Adipocyte (in vitro differentiated cells): ENCODE measurements at places on chromosomes 7 and 10.

DNA sequence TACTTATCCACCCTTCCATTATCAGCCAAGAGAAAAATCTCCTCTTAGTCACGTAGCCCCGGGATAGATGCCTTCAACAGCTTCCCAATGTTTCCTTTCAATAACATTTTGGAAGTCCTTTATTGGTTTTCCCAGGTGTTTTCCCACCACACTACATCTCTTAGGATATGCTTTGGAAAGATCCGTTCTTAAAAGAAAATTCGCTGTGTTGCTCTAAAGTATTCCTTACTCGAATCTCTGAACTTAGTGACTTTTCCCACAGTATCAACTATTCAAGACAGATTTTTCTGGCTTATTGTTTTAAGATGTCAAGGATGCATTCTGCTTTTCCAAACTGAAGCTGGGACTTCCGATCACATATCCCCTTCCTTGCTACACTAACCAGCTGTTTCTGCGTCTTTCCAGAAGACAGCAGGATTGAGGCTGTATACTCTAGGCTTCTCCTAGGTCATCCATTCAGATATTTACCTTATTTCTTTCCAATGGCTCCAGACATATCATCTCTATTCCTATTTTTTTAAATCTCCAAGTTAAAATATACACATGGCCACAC lies 36.5 kb upstream of the SVIL start:
- no peak for DNase-seq

- DNase-seq: no peak
Measured at GRCh38 chr10:125262409-125262808, 102.0 kb upstream of the CTBP2 start.

- no peak for DNase-seq
Measured at GRCh38 chr10:10489805-10490571, 527.7 kb upstream of the CELF2 start.

DNA sequence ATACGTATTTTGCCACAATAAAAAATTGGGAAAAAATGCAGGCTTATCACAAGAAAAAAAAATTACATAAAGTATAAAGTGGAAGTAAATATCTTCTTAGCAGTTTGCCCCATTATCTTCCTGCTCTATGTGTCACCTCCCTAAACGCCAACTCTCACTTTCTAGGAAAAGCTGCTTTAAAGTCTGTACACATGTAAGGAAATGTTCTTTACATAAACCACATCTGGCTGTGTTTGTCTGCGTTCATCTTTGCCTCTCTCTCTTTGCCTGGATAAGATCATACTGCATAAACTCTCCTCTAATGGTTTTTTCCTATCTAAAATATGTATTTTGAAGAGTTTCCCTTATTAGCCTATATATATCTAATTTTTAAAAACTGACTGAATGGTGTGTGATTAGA lies 23.0 kb upstream of the UMAD1 start:
- no peak for DNase-seq

GRCh38 chr10:35434533-35434932 lies 98.2 kb downstream of the CCNY start:
- DNase-seq: no peak

DNA sequence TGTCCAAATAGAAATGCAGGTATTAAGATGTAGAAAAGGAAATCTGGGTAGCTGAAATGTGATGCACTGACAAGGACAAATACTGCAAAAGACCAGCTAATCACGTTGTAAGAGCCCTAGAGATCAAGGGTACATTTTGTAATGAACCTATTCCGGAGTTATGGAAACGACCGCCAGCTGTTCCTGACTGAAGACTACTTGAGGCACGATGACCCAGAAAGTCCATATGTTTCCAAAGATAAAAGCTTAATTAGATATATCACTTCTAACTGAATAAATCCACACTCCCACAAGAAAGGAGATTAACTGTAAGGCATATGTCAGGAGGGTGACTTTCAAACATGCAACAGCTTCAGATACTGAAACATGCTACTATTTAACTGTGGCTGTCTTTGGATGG lies 253.5 kb downstream of the NSUN6 start:
- DNase-seq: no peak

GRCh38 chr7:22884911-22885788 lies 62.5 kb upstream of the TOMM7 start:
- no peak for DNase-seq

GRCh38 chr7:137886746-137887145 lies 40.0 kb upstream of the DGKI start:
- DNase-seq: no peak

DNA sequence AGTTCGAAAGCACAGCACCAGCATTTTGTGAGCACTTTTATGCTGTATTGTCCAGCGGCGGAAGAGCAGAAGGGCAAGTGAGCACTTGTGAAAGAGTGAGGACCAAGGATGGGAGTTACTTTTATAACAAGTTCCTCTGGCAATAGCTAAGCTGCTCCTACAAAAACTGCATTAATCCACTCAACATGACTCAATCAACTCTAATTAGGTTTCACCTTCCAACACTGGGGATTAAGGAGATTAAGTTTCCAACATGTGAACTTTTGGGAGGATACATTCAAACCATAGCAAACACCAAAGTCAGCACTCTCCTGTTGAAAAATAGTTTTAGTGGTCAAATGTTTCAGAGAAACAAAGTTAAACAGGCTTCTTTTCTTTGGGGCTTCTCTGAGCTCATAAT lies 844.5 kb downstream of the REEP3 start:
- DNase-seq: no peak

DNA sequence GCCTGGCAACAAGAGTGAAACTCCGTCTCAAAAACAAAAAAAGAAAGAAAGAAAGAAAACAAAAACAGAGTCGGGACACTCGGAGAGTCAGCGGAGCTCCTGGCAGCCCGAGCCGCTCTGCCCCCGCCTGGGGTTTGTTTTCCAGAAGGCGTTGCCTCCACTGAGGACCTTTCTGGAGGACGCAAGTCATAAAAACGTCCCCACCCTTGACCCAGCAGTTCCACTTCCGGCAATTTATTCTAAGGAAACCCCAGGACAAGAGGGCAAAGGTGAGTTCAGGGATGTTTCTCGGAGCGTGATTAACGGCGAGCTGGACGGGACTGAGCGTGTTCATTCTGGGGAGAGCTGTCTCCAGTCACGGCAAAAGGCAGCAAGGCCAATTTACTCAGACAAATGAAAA lies 27.0 kb upstream of the SUN1 start:
- DNase-seq: no peak

- no peak for DNase-seq
Measured at GRCh38 chr7:22996470-22996869, 17.5 kb downstream of the HYCC1 start.

GRCh38 chr7:134016223-134016941 lies 110.8 kb upstream of the LRGUK start:
- peak; percentile 71 for DNase-seq

DNA sequence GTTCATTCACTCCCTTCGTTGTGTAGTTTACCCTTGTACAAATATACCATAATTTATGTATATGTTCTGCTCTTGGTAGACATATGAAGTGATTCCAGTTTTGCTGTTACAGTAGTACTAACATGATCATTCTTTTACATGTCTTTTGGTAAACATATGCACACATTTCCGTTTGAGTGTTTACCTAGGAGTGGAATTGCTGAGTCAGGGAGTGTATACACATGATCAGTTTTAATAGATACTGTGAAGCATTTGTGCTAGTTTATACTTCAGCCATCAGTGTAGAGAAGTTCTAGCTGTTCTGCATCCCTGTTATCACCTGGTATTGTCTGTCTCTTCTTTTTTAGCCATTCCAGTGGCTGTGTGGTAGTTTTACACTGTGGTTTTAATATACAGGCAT lies 34.5 kb upstream of the CYP26C1 start:
- no peak for DNase-seq

DNA sequence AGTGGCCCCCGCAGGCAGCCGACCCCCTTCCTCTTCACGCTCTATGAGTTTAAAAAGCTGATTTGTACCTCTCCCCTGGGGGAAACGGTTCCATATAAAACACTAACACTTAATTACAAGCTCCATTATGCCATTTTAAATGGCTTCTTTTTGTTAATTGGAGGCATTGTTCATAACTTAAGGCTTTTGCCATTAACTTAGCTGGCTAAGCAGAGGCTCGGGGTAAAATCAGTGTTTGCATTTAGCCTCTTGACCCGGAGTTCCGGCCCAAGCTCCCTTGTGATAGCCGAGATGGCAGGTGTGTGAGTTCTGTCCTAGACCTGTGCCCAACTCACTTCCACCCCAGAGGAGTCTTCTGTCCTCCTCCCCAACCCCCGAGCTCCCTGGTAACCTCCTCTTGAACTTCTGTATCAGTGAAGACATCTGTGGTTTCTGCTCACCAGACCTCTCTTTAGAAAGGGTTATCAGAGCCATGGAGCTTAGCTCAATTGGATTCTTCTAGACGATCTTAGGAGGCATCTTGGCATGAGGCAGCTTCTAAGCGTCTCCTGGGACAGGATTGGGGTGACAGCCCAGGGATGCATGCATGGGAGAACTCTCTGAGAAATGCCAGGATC lies 34.2 kb upstream of the SH2B2 start:
- DNase-seq: no peak

DNA sequence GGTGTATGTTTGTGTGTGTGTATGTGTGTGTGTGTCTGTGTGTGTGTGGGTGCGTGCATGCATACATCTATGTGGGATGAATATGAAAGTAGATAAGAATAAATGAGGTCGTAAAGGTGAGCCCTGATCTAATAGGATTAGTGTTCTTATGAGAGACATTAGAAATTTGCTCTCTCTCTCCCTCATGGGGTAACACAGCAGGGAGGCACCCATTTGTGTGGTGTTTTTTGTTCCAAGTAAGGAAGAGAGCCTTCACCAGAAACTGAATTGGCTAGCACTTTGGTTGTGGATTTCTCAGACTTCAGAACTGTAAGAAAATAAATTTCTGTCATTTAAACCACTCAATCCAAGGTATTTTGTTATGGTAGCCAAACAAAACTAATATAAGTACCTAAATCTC lies 353.7 kb upstream of the CHRM2 start:
- no peak for DNase-seq

DNA sequence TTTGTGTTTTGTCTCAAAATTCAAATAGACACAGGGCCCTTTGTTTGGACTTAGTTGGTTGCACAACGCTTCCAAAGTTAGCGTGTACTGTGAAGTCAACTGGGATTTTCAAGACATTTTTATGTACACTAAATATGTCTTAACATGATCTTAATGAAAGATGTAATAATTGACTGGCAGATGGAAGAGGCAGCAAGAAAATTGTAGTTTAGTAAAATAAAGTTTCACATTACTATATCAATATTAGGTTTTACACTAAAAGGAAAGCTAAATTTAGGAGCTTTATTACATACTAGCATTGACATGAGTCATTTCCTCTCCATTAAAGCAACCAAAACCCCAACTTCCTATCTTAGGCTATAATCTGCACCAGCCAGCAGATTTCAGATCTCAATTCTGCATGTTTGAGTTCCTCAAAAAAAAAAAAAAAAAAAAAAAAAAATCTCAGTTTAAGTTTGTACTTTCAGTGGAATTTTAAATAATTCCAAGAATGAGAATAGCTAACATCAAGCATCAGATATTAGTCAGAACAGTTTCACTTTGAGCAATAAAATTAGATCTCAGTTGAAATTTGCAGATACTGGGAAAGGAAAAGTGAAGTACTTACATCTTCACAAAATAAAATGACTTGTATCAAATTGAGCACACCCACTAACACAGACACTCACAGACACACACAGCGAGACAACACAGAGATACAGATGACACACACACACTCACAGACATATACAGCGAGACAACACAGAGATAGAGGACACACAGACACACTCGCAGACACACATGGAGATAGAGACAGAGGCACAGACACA lies 346.6 kb upstream of the KLF6 start:
- DNase-seq: peak; percentile 86

DNA sequence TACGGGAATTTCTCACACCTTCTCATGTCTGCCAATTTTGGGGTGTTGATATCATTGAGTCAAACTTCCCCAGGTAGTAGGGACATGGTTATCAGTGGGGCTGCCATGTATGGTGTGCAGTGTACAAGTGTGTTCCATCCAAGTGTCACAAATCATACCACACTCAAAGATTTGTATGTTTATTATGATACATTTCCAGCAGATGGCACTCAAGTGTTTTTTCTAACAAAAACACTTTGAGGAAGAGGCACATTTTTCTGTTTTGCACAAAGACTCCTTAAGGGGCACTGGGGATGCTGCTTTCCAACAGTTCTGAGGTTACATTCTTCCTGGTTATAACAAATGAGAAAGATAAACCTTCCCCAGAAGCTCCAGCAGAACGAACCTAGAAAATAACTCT lies 414.5 kb downstream of the REEP3 start:
- DNase-seq: peak; percentile 12

- DNase-seq: no peak
Measured at GRCh38 chr10:122159141-122159970, 111.7 kb upstream of the BTBD16 start.

GRCh38 chr7:50994753-50995319 lies 212.1 kb upstream of the GRB10 start:
- DNase-seq: no peak

- DNase-seq: no peak
Measured at GRCh38 chr10:42743697-42744096, 38.9 kb upstream of the BMS1 start.

DNA sequence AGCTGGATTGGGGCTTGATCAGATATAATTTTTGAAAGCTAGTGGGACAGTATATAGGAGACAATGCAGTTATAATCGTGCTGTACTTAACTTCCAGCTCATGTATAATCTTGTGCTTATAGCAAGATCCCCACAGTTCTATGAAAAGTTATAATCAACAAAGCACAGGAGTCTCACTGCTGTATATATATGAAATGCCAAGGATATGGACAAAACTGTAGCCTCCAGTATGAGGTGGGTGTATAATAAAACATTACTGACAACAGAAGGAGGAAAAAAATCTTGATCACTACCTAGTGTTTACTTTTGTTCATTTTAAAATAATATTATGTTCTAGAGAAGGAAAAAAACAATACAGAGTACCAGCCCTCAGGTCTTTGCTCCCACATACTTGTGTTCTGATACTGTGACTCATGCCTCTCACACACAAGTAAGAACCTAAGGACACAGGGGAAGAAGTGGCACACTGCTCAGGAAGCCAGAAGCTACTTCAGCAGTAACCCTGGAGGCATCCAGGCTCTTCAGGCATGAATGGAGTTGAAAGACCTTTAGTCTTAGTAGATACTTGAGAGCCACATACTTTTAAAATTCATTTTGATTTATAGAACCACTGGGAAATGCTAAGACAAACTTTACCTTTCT lies 265.7 kb upstream of the IMMP2L start:
- DNase-seq: peak; percentile 73

GRCh38 chr7:157116762-157117161 lies 22.0 kb upstream of the UBE3C start:
- DNase-seq: no peak

- no peak for DNase-seq
Measured at GRCh38 chr10:42776681-42777080, 5.9 kb upstream of the BMS1 start.
